ENCODE measurements at places on chromosomes 2 and 18.

- DNase-seq, result no peak
Measured at GRCh38 chr2:106570316-106570715, 83.2 kb downstream of the CD8B2 start.

DNA sequence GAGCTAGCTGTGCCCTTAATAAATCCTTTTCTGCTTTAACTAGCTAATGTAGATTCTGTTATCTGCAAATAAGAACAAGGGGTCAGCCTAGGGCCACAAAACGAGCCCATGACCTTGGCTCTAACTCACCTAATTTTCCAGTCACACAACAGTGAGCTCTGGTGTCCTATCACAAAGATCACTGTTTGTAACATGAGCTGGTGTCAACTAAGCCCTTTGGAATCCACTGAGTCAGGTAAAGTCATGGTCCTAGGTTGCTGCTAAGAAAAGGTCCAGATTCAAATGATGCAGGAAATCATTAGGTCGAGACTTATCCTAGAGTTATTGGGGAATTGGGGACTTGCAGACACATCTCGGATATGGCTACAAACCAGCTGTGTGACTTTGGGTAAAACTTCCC, 49.9 kb downstream of the ST8SIA5 start:
- no peak for DNase-seq

GRCh38 chr2:170276056-170276455, 98.1 kb downstream of the MYO3B start:
- DNase-seq, result no peak

- no peak for DNase-seq
Measured at GRCh38 chr18:68462148-68462547, 252.8 kb downstream of the TMX3 start.

DNA sequence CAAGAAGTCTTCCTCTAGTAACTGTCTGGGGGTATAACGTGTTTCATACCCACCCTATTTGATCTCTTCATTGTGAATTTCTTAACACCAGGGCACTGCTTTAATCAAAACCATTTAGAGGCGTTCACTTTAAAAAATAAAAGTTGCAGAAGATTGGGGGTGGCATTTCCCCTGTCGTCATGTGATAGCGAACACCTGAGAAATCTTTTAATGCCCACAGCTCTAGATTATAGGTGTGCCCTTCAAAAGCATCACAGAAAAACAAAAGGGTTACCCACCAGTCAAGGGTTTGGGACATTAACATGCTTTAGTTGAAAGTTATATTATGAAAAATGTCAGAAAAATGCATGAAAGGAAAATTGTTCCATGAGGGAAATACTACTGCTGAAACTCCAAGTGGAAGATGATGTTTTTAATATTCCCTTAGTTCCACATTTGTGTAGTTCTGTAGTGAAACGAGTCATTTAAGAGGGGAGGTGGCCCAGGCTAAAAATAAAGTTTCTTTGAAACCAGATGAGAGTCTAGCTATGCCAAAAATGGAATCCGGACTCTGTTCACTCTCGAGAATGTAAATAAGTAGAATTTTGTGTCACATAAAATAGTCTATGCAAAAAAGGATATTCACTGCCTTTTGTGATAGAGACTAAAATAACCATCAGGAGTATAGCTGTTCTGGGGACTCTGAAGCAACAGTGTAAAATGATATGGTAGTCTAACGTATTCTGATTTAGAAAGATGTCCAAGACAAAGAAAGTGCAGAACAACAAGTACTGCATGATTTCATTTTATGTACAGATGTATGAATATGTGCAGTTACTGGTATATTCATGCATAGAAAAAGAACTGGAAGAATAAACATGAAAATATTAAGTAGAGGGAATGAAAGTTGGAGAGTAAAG, 95.3 kb downstream of the TMEM247 start:
- DNase-seq, result no peak

- no peak for DNase-seq
Measured at GRCh38 chr18:38077229-38077628, 511.6 kb upstream of the CELF4 start.

GRCh38 chr2:99925960-99926359, 216.4 kb downstream of the AFF3 start:
- no peak for DNase-seq

GRCh38 chr2:207887500-207887899, 117.8 kb upstream of the FZD5 start:
- no peak for DNase-seq

- no peak for DNase-seq
Measured at GRCh38 chr18:54807303-54807702, 21.0 kb upstream of the RAB27B start.

DNA sequence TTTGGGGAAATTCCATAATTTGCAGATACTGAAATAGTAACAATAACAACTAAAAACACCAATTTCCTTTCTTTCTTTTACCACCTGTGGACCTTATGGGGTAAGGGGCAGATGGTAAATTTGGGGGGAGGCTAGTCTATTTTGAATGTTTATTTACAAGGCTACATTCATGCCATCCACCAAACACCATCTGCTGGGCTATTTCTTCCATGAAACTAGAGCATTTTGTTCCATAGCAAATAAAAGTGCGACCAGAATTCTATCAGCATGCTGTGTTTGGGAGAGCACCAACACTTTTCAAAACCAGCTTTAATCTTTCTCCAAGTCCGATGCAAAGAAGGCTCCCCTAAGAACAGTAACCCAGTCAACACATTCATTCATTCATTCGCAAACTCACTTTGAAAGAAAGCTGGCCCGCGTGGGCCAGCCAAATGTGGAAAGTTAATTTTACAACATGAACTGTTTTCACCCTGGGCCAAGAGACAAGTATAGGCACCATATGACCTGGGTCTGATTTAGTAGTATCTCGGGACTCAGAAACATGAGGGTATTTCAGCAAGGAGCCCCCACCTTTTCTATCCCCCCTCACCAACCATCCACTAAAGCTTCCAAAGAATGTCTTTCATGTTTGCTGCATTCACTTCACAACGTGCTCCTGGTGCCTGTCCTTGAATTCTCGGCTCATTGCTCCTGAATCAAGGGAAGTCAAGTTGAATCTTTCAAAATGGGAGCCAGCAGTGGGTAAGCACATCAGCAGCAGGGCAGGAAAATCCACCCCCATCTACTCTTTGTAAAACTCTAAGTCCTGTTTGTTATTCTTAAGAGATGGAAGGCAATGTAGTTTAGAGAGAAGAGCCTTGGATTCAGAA, 210.6 kb downstream of the C1D start:
- DNase-seq, result no peak

DNA sequence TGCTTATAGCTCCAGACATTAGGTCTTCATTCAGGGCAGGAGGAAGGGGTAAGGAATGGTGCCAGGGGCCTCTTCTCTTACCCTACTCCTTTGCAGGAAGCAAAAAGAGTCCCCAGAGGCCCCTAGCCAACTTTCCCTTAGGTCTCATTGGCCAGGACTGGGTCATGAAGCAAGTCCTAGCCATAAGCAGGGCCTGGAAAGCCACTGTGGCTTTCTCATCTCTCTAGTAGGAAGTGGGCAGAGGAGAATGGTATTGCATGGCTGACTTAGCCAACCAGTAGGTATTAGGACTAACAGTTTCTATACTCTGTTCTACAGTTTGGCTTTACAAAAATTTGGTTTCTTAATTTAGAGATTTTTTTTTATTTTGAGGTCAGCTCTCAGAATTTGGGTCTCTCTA, 4.8 kb downstream of the FAM228A start:
- no peak for DNase-seq

DNA sequence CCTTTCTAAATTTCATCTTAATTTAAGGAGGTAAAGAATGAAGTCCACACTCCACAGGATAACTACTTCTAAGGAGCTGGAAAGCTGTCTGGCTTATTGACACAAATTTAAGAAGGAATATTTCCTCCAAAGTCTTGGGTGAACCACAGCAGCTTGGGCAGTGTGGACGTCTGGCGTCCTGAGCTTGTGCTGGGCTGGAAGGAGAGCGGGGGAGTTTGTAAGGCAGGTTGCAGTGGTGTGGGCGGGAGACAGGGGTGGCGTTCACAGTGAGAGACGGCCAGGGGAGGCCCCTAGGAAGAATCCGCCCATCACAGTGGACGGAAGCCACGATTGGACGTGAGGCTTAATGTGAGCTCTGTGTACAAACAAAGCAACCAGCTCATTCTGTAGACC, 25.7 kb downstream of the ADI1 start:
- DNase-seq, result no peak

GRCh38 chr2:39094717-39095363, 26.0 kb downstream of the SOS1 start:
- DNase-seq, result no peak

DNA sequence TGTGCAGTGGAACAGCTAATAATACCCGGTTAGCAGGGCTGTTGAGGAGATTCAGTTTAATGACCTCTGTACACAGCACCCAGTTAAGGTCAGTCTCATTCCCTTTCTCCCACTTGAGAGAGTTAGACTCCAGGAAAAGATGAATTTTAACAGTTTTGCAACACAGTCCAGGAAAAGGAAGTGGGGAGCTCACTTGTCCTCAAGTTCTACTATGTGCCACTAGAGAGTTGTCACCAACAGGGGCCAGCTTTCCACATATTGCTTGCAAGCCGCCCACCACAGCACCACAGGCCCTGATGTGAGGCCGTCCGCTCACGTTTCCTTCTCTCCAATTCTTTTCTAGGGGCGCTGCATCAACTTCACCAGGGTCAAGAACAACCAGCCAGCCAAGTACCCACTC, 142.1 kb downstream of the GFPT1 start:
- DNase-seq, result no peak

DNA sequence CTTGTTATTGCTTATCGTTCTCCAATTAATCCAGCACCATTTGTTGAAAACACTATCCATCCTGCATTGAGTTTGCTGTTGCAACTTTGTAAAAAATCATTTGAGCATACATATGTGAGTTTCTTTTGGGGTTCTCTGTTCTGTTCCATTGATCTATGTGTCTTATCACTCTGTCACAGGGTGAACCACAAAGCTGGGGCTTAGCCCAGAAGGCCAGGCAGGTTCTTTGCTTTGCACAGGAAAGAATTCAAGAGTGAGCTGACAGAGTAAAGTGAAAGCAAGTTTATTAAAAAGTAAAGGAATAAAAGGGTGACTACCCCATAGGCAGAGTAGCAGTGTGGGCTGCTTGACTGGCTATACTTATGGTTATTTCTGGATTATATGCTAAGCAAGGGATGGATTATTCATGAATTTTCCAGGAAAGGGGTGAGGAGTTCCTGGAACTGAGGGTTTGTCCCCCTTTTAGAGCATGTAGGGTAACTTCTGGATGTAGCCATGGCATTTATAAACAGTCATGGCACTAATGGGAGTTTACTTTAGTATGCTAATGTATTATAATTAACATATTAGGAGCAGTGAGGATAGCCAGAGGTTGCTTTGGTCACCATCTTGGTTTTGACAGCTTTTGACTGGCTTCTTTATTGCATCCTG, 46.8 kb downstream of the RNF138 start:
- DNase-seq, result no peak

DNA sequence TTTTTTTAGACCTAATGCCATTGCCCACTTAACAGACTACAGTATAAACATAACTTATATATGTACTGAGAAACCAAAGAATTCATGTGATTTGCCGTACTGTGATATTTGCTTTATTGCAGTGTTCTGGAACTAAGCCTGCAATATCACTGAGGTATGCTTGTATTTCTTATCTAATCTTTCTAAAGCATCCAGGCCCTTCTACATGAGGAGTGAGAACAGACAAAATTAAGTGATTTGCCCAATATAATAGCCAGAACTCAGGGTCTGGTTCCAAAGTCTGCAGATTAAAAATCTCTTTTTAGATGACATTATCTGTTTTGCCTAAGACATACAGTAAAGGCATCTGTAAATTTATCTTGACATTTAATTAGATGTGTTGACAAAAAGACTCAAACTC, 41.9 kb downstream of the BMPR2 start:
- DNase-seq, result no peak

- DNase-seq, result no peak
Measured at GRCh38 chr2:38690499-38691420, 24.8 kb downstream of the GALM start.

DNA sequence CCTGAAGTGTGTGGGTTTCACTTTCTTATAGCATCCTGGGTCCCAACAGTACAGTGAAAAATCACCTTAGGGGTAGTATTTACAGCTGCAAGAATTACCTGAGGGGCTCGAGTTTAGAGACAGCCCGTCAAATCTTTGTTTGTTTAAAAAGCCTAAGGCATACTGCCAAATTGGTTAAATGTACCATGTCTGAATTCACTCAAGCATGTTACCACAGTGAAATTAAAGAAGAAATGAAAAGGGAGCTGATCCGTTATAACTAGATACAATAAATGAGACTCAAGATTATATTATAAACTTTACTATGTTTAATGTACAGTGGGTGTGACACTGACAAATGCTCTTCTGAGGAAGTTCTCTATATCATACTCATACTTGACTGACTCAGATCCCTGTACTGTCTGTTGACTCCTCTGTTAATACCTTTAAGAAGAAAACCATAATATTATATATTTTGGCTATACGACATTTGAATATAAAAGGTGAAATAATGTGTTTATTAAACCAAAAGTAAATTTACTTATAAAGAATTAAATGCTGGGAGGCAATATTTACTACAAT, 107.3 kb downstream of the TMEFF2 start:
- DNase-seq, result no peak

DNA sequence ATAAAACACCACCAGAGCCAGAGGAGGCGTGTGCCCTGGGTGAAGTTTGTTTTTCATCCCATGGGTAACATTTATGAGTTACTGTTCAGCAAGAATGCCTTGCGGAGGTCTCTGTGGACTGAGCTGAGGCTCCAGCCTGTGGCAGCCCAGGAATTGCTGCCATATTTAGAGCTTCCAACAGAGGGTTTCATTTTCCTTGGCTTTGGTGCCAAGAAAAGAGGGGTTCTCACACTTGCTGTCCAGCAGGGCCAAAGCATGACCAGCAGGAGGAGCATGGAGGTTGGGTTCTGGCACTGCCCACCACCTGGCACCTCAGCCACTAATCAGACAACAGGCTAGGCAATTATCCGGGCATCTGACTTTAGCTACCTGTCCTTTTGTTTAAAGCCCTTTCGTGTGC, 36.7 kb downstream of the EPAS1 start:
- no peak for DNase-seq

GRCh38 chr2:191030521-191031154, 16.7 kb upstream of the STAT1 start:
- no peak for DNase-seq

DNA sequence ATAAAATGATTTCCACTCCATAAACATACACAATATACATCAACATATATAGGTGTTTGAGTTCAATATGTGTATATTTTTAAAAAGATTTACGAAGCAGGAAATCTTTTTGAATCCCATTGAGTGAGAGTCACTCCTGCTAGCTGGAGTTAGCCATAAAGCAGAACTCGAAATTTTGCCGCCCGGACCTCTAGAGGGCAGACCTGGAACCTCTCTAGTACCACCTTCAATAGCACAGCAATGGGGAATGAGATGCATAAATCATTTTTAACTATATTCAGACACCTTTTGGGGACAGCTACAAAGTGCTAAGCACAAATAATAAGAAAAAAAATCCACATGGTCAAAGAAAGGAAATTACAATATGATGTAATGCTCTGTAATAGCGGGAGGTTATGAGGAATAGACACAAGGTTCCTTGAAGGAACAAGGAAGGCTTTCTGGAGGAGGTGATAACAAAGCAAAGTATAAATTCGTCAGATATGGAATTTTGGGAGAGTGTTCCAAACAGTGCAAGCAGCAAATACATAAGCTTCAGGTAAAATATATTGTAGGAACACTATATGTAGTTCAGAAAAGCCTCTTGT, 533.4 kb downstream of the ERBB4 start:
- DNase-seq, result no peak

GRCh38 chr2:236434593-236434992, 135.0 kb upstream of the ACKR3 start:
- no peak for DNase-seq

All from activated CD8-positive, alpha-beta memory T cell treated with anti-CD3 and anti-CD28 coated beads for 1 hour (primary cell).